Epithelial cell of esophagus (primary cell): ENCODE measurements at places on chromosomes 2 and 18.

GRCh38 chr2:30807249-30807648 is at the start of gene CAPN13:
Gene CAPN13, minus strand, starts transcription at chr2:30807446. Its CDS starts 20,121 bp downstream, at chr2:30787325.
- peak; percentile 50 for DNase-seq

GRCh38 chr2:98348066-98348561 is 1.9 kb downstream of the CNGA3 start:
- DNase-seq = no peak

DNA sequence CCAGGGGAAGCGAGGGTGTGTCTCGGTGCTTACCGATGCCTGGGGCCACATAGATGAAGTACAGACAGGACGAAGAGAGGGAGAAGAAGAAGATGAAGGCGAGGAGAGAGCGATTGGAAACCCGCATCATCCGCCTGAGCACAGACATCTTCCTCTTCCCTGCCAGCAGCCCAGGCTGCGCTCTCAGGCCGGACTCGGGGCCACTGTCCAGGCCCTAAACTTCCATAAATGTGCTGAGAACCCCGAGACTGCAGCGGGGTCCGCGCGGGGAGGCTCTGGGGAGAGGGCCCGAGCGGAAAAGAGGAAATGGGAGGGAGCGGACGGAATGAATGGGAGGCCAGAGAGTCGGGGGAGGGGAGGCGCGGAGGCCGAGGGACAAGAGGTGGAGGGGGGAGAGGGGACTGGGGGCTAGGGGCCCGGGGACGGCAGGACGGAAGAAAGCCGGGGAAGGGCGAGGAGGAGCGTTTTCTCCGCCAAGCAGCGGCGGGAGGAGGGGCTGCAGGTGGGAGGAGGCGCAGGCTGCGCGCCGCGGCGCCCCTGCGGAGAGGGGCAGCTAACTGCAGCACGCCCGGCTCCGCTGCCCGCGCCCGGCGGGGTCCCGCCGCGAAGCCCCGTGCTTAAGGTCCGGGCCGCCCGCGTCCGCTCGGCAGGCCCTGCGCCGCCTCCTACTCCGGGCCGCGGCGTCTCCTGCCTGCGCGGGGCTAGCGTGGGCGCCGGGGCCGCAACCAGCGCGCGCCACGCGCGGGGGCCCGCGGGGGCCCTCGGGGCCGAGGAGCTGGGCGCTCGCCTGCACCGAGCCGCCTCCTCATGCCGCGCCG is at the start of gene B4GALT6:
Gene B4GALT6, minus strand, starts transcription at position 303 of the 818 bp plus-strand sequence. Its CDS starts 155 bp downstream, at position 148.
- DNase-seq = peak; percentile 20

- DNase-seq = no peak
Observed at GRCh38 chr2:73772819-73773218, 7.1 kb downstream of the DUSP11 start.

DNA sequence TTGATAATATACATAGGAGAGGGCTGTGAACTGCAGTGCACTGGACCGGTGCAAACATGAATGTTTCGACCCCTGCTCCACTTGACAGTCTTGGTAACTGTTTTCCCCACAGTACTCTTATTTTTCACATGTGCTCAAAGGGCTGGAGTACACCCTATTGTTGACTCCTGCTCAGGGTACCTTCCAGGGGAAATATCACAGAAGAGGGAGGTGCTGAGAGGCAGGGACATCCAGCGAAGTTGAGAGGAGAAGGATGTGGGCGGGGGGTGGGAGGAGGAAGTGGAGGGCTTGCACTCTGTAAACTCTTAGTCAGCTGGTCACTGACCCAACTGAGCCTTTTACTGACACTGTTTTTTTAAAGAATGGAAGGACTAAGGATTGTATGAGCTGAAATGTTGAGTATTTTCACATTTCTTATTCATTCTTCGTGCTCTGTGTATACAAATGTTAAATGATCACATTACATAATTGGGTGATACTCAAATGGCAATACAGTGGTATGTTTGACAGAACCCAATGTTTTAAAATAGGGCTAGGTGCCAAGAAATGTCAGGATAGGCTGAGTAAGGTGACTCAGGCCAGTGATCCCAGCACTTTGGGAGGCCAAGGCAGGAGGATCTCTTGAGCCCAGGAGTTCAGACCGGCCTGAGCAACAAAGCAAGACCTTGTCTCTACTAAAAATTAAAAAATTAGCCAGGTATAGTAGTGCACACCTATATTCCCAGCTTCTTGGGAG is 10.0 kb downstream of the INPP4A start:
- no peak for DNase-seq

GRCh38 chr2:29874745-29875144 is 46.6 kb downstream of the ALK start:
- no peak for DNase-seq

- DNase-seq = peak; percentile 85
Observed at GRCh38 chr2:33375054-33375453, 101.4 kb upstream of the RASGRP3 start.

- DNase-seq = peak; percentile 6
Observed at GRCh38 chr2:56671973-56672569, 488.3 kb downstream of the CCDC85A start.

DNA sequence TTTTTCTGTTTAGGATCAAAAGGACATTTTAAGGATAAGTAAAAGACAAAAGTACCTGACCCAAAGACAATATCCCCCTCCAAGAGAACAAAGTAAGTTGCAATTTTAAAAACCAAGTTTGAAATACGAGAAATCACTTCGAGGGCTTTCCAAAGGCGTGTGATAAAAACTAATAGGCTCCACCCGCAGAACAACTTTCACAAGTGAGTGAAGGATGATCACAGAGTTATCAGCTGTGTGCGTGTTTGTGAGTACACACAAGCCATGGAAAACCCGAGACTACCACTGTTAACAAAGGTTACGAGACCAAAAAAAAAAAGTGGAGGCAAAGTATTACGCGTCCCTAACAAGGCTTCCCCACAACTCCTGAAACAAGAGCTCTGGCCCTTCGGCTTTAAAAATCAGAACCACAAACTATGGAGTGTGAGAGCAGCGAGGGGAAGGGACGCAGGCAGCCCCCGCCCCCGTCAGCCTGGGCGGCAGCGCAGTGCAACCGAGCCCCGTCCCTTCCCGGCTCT is 719 bp downstream of the SMAD2 start:
- peak; percentile 60 for DNase-seq

DNA sequence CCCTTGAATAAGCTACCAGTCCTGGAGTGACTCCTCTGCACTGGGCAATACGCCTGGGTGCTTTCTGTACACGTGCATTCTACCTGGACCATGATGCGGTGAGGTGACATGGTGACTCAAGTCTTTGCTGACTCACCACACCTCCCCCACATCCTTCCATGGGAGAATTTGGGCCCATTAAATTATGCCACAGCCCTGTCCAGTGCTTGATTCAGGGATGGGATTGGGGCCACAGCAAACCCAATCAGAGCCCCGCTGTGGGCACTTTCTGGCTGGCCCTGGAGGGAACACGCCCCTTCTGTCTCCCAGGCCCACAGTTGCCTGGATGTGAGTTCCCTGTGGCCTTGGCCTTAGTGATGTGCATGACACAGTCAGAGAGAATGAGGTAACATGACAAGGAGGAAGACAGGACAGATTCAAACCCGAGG is 86.9 kb downstream of the LRRC30 start:
- DNase-seq = peak; percentile 81

DNA sequence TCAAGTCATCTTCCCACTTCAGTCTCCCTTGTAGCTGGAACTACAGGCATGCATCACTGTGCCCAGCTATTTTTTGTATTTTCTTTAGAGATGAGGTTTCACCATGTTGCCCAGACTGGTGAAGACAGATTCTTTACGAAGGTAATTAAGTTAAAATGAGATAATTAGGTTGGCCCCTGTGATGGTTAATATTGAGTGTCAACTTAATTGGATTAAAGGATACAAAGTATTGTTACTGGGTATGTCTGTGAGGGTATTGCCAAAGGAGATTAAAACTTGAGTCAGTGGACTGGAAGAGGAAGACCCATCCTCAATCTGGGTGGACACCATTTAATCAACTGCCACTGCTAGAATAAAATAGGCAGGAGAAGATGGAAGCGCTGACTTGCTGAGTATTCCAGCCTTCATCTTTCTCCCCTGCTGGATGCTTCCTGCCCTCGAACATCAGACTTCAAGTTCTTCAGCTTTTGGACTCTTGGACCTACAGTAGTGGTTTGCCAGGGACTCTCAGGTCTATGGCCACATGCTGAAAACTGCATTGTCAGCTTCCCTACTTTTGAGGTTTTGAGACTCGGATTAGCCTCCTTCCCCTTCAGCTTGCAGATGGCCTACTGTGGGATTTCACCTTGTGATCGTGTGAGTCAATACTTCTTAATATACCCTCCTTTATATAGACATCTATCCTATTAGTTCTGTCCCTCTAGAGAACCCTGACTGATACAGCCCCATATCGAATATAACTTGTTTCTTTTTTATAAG is 269.1 kb downstream of the TMX3 start:
- DNase-seq = no peak

DNA sequence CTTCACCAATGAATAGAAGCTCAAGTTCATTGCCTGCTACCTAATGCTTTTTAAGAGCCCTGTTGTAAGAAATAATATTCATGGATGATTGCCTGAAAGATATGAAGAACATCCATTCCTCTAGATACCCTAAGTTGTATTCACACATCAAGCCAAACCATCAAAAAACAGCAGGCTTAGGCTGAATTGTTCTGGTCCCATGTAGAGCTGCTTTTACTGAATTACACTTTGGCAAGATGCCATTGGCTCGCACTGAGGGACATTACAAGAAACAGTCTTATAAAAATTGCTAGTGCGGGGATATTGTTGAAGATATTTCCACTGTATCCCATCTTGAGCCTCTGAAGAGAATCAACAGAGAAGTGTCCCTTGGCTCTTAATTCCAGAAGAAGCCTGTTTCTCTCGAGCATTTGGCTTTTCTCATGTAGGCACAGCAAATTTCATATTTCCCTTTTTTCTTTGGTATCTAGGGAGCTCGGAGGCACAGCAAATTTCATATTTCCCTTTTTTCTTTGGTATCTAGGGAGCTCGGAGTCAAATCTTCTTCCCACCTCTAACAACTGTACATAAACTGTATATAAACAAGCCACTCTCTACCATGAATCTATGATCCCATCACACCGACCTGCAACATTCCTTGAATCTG is 107.5 kb downstream of the COLEC12 start:
- DNase-seq = no peak

DNA sequence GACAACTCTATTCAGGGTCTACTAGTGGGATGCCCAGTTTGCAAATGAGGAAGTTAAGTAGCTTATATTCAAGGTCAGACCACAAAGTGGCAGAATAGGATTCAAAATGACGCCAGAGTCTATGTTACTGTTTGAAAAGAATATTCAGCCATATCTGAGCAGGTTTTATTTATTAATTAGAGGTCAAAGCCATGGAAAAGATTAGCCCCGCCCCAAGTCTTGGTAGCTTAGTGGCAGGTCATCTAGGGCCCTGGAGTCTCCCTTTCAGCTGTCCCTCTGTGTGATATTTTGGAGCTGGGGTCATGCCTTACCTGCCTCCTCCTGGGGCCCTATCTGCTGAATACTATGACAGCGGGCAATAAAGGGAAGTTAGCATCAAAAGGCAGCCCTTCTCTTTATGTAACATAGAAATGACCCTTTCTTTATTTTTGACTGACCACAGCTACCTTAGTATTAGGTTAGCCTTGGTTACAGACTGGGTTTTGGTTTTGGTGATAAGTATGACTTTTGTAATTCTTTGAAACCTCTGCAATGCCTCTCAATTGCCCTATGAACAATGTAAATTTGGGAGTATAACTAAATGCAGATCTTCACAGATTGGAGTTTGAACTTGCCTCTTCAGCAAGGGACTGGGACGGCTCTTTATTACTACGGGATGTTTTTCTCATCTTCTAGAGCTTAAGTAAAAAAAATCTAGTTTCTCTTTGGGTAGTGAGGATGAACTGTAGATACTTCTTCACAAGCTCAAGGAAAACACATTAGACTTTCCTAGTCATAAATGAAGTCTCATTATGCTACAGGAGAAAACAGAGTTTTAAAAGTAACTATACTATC is 153.0 kb upstream of the ITGA4 start:
- no peak for DNase-seq

DNA sequence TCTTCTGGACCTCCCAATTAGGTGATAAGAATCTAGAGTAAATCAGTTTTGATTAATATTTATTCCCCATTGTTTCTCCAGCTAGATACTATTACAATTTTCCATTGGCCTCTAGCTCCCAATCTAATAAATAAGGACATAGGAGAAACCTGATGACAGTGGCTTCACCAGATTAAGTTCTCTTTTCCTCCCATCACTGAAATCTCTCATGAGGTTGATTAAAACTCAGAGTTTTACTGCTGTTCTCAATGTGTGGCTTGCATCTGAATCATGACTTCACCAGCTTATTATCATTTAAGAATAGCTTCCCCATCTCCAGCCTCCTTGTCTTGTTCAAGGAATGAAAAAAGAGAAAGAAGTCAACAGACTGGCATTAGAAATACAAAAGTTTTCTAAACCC is 3.9 kb upstream of the CCDC102B start:
- no peak for DNase-seq

GRCh38 chr2:9179572-9180201 is 26.9 kb upstream of the ASAP2 start:
- peak; percentile 97 for DNase-seq
